ENCODE measurements at places on chromosomes 12 and 14.

DNA sequence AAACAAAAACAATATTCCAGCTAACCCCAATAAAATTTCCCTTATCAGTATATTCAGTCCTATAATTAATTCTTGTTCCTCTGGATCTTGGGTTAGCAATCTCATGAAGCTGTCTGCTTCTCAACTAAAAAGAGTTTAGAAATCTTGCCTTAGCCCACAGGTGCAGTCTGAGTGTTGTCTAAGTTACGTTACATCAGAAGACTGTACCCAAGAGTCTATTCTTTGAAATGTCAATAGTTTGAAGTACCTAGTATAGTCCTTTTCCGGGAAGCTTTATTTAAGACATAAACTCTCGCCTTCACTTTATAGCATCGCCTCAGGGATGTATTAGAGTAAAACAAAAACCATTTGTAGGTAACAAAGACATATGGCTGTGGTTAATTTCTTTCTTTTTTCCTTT is 465.1 kb downstream of the FUT8 start:
- DNase-seq: no peak

- DNase-seq: peak; percentile 86
Observed at GRCh38 chr12:75177997-75178396, 31.6 kb downstream of the KCNC2 start.

DNA sequence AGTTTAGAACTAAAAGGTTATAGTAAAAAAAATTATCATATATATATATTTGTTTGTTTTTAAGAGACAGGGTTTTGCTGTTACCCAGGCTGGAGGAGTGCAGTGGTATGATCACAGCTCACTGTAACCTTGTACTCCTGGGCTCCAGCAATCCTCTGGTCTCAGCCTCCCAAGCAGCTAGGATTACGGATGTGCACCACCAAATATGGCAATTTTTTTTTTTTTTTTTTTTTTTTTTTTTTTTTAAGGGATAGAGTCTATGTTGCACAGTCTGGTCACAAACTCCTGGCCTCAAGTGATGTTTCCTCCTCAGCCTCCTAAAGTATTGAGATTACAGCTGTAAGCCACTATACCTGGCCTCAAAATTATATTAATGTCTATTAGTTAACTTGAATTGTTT is 48.7 kb downstream of the PAPLN start:
- no peak for DNase-seq

DNA sequence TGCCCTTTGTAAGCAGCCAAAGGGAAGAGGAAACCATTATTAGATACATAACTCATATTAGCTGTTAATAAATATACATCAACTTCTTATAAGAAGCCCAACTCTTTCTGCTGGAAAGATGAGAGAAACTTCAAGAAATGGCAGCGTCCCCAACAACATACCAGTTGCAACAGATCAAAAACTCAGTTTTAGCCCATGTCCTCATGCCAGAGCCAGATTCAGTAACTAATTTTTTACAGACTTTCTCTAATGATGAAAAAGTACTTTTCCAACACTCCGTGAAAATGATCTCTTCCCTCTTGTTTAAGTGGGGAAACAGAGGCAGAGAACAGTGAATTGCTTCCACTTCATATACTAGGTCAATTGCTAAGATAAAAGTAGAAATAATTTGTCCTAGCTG is 206.8 kb upstream of the NUDT4 start:
- DNase-seq: no peak

GRCh38 chr14:80996049-80996901 is 40.9 kb downstream of the TSHR start:
- DNase-seq: peak; percentile 72

- no peak for DNase-seq
Observed at GRCh38 chr12:9883175-9883574, 1.9 kb downstream of the KLRF2 start.

- peak; percentile 75 for DNase-seq
Observed at GRCh38 chr12:110281549-110282299, 677 bp downstream of the ATP2A2 start.

- peak; percentile 42 for DNase-seq
Observed at GRCh38 chr12:19643635-19644034, 204.3 kb downstream of the AEBP2 start.

GRCh38 chr14:25351269-25351668 is 301.3 kb upstream of the STXBP6 start:
- no peak for DNase-seq

GRCh38 chr12:113932381-113933196 is 33.5 kb downstream of the RBM19 start:
- no peak for DNase-seq

DNA sequence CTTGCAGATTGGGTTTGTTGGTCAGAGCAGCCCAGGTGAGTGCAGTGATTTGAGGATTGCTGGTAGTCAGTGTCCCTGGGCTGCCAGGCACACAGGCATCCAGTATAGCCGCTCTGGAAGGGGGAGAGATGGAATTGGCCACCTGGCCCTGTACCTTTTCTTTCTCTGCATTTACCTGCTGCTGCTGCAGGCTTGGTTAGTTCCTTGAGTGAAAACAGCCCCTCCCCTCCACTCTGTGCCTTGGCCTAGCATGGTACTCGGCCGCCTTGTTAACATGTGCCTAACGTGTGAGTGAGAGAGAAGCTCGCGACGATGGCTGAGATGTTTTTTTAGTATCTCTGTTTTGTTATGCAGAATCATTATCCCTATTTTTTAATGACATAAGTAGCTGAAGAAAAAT is 49.3 kb upstream of the AMN start:
- DNase-seq: no peak

DNA sequence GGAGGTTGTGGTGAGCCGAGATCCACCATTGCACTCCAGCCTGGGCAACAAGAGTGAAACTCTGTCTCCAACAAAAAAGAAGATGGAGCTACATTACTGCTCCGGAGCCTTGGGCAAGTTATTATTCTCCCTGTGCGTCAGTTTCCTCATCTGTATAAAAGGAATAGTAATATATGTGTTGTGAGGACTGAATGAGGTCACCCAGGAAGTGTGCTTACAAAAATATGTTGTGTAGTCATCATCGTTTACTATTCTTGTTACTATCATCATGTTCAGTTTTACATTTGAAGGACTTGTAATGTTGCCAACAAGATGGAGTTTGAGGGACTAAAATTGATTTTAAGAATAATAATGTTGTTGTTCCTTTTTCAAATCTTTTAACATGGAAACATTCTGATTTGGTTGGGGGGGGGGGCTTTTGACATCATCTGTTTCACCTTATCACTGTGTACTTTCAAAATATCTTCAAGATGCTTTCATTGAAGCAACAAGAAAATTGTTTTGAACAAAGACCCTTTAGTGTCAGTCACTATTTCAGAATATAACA is 156.8 kb downstream of the PDE3A start:
- peak; percentile 43 for DNase-seq

GRCh38 chr14:96098309-96098998 is 59.3 kb downstream of the C14orf132 start:
- DNase-seq: peak; percentile 75

DNA sequence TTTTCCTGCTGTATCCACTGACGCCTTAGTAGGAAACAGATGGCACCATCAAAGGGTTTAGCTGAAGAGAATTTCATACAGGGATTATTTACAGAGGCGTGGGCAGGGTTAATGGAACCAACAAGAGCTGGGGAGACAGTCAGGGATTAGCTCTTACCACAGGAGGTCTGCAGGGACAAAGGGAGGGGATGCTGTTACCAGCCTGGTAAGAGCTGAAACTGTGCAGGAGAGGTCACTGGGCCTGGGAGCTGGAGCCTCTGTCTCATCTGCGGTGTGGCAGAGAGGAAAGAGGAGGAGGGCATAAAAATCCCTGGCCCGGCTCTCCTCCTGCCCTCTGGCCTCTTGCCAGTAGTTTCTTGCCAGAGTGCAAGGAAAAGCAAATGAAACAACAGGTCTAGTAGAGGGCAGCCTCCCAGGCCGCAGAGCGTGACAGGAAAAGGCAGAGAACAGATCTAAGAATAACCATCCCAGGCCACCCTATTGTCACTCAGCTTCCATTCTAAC is 18.9 kb upstream of the POC1B start:
- peak; percentile 88 for DNase-seq

- DNase-seq: no peak
Observed at GRCh38 chr14:94291906-94292525, 1.1 kb downstream of the SERPINA10 start.

DNA sequence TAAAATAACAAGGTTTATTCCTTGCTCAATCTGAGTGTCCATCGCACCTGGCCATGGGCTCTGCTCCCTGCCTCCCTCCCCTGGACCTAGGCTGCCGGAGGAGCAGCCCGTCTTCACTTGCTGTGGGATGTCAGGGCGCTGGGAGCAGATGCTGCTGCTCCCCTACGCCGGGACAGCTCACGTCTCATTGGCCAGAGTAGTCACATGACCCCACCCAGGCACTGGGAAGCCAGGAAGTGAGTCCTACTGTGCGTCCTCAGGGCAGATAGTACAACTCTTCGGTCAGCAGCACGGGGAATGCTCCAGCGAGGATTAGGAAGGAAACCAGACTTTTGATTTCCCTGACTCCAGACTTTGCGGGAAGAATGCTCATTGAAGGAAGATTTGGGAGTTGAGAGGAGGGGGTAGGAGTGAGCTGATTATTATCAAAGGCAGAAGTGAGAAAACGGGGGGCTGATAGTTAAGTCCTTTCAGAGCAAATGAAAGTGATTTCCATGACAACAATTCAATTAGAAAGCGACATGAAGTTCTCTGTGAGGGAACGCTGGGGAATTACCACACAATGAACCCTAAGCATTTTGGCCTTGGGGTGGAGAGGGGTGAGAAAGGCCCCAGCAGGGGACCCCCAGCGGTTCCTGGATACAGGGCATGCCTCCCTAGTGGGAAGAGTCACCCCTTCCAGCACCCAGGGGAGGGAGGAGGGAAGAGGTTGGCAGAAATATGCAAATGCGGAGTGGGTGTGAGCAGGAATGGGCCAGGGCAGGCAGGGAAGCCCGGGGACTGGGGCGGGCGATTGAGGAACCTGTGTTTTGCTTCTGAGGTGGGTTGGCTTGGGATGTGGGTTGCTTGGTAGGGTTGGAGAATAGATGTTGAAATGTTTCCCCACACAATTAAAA is 215.5 kb downstream of the AACS start:
- no peak for DNase-seq

DNA sequence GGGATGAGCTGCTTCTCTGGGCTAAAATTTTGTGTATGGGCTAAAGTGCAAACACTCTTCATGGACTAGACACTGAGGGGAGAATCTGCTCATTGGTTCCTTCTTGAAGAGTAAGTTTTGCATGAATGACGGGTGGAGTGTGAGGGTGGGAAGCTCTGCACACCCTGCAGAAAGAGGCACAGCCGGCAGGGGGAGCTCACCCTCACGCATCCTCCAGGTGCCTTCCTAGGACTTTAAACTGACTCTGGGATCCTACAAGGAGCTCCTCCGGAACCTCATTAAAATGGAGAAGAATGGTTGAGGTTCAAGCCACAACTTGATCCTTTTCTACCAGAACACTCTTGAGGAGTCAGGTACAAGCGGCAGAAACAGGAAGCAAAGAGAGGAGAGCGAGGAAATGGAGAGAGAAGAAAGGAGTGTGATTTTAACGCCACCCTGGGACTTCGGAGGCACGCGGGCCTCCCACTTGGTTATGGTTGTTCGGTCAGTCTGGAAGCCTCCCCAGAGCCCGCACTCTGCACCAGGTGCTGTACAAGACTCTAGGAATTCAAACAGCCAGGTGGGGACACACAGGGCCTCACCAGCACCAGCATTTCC is 87.5 kb downstream of the SETD3 start:
- peak; percentile 50 for DNase-seq

- no peak for DNase-seq
Observed at GRCh38 chr12:27896419-27896990, 76.0 kb downstream of the PTHLH start.

GRCh38 chr12:53977596-53978445 is 3.1 kb upstream of the HOTAIR start:
- DNase-seq: no peak

DNA sequence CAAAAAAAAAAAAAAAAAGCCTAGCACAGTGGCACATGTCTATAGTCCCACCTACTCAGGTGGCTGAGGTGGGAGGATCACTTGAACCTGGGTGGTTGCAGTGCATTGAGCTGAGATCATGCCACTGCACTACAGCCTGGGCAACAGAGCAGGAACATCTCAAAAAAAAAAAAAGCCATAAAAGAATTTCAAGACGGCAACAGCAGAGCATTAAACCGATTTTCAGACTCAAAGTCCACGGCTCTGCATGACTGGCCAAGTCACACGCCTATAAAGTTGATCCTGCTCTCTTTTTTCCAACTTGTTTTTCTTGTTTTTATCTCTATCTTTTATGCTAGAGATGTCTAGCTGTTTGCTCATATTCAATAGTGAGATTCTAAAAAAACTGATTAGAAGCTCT is 45.3 kb downstream of the FBXO34 start:
- DNase-seq: peak; percentile 69

DNA sequence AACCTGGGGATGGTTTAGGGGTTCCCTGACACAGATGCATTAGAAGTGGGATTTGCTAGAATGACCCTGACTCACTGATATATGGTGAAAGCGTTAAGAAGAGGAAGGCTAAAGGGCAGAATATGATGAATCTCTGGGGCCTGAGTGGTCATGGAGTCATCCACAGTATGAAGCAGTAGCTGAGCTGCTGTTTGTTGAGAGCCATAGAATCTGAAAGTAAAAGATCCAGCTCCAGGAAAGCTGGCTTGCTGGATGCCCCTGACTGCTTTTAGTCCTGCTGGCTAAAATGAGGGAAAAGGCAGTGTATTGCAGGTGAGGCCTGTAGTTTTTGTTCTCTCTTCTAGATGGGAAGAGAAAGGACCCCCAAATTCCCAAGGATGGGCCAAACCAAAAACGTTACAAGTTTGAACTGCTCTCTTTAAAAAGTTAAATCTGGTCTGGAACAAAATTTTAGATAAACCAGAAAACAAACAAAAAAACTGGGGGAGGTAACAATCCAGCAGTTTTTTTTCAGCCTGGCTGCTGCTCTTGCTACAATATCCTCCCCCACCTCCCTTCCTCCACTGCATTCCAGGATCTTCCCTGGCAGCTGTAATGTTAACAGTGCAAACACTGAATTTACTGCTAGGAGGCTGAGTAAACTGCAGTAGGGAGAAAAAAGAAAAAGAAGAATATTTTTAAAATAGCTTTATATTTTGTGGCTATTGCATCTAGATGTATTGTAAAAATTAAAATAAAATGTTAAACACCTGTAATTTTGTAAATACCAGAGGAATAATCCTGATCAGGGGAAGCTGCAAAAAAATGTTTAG is 16.5 kb downstream of the SEL1L start:
- peak; percentile 10 for DNase-seq

GRCh38 chr14:38567703-38568102 is 311.8 kb upstream of the CLEC14A start:
- no peak for DNase-seq

GRCh38 chr12:2179953-2180736 is 127.4 kb downstream of the CACNA1C start:
- peak; percentile 83 for DNase-seq

- no peak for DNase-seq
Observed at GRCh38 chr12:94813314-94813713, 163.0 kb upstream of the TMCC3 start.

- DNase-seq: no peak
Observed at GRCh38 chr14:52078721-52079120, 9.9 kb upstream of the NID2 start.

- no peak for DNase-seq
Observed at GRCh38 chr14:98984719-98985041, 287.3 kb downstream of the BCL11B start.

- DNase-seq: peak; percentile 37
Observed at GRCh38 chr12:123075646-123076171, 75.2 kb downstream of the PITPNM2 start.

Data from kidney tubule cell (primary cell).